HepG2 (cell line): ENCODE measurements at places on chromosomes 13 and 19.

DNA sequence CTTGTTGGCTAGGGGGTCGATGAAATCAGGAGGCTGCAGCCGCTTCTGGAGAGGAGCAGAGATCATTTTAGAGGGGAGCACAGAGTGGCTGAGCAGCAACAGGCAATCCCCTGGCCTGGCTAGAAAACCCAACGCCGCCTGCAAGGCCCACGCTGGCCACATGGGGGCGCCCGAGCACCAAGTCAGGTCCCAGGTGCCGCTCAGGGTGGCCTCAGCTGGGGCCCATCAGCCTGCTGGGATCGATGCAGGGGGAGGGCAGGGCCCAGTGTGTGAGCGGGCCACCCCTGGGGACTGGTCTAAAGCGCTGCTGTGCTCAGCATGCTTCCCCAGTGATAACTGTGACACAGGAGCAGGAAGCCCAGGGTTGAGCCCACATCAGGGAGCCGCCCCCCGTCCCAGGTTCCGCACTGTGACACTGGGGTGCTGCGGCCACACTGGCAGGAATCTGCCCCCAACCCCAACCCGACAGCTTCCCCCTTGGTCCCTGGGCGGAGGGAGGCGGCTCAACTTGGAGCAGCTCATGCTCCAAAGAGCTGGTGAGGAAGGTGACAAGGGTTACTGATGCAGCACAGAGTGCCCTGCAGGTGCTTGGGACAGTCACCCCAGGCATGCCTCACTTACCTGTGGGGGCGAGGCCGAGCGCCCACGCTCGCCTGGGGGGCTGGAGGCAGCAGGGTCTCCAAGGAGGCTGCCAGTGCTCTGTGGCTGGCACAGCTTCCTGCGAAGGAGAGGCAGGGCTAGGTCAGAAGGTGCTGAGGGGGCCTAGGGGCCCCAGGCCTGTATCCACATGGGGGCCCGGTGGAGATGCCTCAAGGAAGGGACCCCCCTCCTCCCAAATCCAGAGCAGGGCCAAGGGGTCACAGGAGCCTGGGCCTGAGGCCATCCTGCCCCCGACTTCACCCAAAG, 13.3 kb upstream of the ISYNA1 start:
- DNase-seq: peak; percentile 63

- DNase-seq: no peak
These were observed 27.8 kb downstream of the ERCC5 start for GRCh38 chr13:102873653-102874052.

DNA sequence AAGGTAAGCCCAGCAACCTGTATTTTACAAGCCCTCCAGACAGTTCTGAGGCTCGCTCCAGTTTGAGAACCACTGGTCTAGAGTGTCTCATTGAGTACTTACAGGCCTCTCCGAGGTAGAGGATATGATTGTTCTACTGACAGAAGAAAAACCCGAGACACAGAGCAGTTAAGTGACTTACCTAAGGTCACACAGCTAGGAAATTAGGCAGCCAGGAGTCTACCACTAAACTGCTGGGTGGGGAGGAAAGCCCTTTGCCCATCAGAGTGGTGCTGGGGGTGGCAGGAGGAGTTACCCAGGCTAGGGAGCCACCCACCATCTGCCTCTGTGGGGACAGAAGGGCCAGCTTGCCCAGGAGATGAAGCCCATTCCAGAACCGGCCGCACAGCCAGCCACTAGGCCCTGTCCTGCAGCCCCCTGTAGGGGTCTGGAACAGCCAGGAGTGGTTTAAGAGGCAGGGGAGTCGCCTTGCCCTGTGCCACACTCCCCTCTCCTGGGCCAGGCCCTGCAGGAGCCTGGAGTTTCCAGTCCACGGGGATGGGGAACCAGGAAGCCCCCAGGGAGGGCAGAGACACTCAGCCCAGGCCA, 703 bp downstream of the RASGRP4 start:
- no peak for DNase-seq

DNA sequence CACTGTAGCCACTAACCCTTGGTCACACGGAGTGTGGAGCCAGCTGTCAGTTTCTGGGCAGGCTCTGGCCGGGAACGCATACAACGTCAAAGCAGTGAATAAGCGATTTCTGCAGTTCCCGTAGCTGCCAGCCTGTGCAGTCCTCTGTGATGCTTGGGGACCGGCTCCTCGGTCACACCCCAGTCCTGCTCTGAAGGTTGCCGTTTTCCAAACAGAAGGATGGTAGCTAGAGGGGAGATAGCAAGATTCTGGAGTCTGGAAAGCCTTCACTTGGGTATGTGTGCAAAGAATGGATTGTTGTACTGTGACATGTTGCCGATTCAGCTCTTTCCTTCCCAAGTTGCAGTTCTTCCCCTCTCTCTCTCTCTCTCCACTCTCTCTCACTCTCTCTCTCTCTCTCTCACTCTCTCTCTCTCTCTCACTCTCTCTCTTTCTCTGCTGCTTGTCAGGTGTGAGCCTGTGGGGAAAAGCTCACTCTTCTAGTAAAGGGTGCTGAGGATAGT, 38.7 kb upstream of the C1QTNF9 start:
- DNase-seq: peak; percentile 47

GRCh38 chr13:107585469-107586180, 629.7 kb downstream of the LIG4 start:
- no peak for DNase-seq
